ENCODE measurements at places on chromosomes 3 and 15.

- DNase-seq: no peak
Measured at GRCh38 chr3:71011565-71012287, 571.8 kb downstream of the FOXP1 start.

GRCh38 chr15:71295603-71296314 is 180.5 kb downstream of the THSD4 start:
- no peak for DNase-seq

DNA sequence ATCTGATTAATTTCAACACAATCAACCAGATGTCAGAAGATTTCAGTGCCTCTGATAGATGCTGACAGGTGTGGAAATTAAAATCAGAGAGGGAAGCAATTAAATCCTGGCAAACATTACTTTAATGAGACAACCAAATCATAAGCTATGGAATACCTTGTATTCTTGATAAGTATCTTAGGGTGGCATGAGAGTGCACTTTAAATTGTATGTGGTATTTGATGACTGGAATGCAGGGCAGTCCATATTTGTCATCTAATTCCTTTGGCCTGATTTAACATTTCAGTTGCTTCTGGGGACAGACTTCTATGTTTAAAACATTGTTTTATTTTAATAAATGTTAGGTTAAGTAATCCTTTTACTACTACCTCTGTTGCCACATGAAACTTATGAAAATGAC is 184.1 kb downstream of the LPP start:
- no peak for DNase-seq

GRCh38 chr3:140910860-140911259 is 30.8 kb upstream of the SLC25A36 start:
- no peak for DNase-seq

DNA sequence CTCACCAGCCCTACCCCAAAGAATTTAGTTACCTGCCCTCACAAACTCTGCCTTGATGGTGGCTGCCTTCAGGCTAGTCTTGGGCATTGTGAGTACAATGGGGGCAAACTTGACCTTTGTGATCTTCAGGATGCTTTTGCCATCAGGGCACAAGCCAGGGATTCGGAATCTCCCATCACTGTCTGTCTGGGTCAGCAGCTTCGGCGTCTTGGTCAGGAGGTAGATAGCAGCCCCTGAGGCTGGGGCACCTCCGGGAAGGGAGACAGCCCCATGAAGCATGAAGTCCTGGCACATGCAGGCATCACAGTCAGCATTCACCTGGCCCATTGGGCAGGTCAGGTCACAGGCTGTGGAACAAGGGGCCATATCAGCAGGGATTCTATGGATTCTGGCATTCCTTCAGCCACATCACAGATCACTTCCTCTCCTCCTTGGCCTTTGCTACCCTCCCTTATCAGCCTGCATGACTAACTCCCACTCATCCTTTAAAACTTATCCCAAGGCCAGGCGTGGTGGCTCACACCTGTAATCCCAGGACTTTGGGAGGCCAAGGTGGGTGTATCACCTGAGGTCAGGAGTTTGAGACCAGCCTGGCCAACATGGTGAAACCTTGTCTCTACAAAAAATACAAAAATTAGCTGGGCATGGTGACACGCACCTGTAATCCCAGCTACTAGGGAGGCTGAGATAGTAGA is 6.9 kb downstream of the CILP start:
- DNase-seq: no peak
